ENCODE measurements at places on chromosomes 2 and 18. TPM values are rescaled to one million over a fixed set of nuclear protein-coding genes. Genes with fewer than 3 reads are reported as not detected.

GRCh38 chr2:196163285-196163684 lies 8.1 kb downstream of the STK17B start:
- DNase-seq = no peak

DNA sequence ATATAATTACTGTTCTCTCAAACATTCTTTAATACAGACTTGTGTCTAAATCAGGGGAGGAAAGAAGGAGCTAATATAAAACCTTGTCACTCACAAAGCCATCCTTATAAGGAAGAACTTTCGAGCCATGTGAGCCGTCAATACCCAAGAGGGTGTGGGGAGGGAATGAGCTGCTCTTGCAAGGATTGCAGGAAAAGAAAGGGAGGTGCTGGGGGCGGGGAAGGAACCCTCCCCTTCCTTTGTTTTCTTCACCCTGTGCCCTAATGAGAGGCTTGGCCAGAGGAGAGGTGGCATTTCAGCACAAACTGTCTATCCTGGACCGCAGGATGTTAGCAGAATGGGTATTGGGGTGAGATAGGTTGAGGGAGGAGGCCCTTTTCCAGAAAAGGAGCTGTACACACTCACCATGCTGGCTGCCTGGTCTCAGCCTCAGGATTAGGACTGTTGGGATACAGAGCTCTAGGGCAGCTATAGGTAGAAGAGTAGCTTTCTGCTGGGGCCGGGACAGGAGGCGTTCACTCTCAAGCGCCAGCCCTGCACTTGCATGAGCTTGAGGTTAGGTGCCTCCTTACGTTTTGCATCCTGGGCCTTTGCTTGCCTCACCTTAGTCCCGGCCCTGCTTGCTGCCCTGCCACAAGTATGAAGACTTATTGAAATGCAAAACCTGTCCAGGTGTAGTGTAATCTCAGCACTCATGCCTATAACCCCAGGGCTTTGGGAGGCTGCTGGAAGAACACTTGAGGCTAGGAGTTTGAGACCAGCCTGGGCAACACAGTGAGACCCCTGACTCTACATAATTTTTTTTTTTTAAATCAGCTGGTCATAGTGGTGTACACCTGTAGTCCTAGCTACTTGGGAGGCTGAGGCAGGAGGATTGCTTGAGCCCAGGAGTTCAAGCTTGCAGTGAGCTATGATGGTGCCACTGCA lies 190.5 kb downstream of the LOXHD1 start:
- no peak for DNase-seq

DNA sequence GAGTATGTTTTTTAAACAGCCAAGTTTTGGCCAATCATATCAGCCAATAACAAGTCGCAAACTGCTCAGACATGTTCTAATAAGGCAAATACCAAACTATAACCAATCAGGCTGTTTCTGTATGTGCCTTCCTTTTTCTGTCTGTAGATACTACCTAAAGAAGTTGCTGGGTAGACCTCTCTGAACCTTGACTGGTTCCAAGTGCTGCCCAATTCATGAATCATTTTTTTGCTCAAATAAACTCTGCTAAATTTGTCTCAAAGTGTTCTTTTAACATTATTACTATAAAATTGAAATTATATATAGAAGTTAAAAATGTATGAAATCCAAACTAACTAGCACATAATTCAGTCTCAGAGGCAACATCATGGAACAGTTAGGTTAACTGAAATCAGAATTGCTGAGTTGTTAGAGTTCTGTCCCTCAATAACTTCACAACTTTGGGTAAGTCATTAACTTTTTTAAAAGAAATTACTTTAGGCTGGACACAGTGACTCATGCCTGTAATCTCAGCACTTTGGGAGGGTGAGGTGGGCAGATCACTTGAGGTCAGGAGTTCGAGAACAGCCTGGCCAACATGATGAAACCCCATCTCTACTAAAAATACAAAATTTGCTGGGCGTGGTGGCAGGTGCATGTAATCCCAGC lies 4.9 kb upstream of the TTC21B start:
- no peak for DNase-seq

DNA sequence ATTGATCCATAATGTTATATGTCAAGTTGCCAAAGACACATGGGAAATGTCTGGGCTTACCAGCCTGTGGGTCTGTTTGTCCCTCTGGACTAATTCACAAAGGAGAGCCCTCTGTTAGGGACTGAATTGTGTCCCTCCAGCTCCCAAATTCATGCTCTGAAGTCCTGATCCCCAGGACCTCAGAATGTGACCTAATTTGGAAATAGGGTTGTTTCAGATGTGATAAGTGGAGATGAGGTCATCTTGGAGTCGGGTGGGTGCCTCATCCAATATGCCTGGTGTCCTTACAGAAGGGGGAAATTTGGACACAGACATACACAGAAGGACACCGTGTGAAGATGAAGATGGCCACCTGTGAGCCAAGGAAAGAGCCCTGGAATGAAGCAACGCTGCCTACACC lies 41.4 kb upstream of the ROCK2 start:
- DNase-seq = no peak

DNA sequence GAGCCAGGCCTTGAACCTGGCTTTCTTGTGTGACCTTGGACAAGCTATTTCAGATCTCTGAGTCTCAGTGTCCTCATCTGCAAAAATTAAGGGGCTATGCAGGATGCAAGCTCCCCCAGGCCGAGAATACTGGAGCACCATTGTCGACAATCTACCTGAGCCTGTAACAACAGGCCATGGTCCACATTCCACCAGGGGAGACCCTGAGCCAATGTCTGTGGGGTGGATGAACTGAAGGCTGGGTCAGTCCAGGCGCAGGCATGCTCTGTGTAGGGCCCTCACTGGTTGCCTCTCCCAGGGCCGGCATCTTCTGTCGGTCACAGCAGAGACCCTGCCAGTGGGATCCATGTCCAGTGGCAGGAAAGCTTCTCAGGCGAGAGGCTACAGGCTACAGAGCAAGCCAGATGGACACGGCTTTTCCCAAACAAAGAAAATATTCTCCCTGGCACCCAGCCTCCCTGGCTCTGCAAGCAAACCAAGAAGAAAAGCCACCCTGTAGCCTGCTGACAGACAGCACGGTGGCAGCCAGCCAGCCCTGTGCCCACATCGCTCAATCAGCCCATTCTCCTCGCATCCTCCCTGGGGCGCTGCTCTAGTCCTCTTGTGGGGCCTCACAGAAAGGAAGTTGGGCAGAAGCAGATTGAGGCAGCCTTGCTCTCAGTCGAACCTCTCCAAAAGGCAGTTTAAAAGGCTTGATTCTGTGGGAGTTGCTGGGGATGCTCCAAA lies 48.7 kb upstream of the FZD7 start:
- no peak for DNase-seq

DNA sequence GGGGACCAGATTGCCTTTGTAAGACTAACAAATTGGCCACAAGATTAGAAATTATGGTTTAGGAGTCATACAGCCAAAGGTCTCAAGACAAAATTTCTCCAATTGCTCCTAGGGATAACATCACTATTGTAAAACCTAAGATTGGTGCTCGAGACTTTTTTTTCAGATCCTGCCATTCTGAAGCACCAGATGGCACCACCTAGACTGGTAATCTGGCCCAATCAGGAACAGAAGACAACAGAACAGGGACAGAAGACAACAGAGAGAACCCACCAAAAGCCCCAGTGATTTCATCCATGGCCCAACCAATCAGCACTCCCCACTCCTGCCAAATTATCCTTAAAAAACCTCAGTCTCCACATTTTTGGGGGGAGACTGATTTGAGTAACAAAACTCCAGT lies 66.8 kb downstream of the LINC00305 start:
- DNase-seq = no peak

- DNase-seq = no peak
These were observed 456.5 kb upstream of the SOX11 start for GRCh38 chr2:5235701-5236100.

DNA sequence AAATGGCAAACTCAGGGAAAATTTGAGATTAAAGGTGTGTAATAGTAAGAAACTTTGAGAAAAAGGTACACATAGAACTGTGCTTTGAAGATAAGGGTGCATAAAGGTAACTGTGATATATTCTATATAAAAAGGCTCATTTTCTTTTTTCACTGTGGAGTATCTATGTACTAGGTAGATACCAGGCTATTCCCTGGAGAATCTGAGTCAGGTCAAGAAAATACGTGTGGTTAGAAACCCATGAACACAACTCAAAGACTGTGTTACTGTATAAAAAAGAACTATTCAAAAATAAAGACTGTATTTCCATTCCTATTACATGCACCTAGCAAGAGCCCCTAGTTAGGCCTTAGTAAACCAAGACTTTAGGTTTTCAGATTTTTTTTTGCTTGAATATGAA lies 100.1 kb upstream of the GRB14 start:
- no peak for DNase-seq

- DNase-seq = no peak
These were observed 180.0 kb upstream of the CXCR4 start for GRCh38 chr2:136297994-136298393.

- DNase-seq = no peak
These were observed 340 bp downstream of the SLC40A1 start for GRCh38 chr2:189580241-189580651.

- DNase-seq = no peak
These were observed 162.6 kb upstream of the FN1 start for GRCh38 chr2:215598376-215598975.

GRCh38 chr2:192053921-192054320 lies 140.8 kb downstream of the TMEFF2 start:
- DNase-seq = no peak

DNA sequence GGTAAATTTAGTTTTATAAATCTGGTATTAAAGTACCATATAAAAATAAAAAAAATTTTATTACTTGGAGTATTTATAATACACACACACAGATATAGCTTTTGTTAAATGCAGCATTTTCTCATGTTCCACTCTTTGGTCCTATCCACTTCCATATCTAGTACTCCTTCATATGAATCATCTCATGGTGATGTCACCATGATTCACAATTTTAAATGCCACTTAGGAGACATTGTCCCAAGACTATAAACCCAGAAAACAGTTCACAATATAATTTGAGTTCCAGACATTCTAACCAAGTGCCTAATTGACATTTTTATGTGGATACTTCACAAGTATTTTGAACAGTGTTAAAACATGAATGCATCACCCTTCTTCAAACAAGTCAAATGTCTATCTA lies 1398.3 kb downstream of the DSC3 start:
- DNase-seq = no peak

The RASGRP3 gene
- polyA plus RNA-seq = 20.5 TPM

The SFT2D3 gene
- not detected for polyA plus RNA-seq

The PRKAG3 gene
- polyA plus RNA-seq = 0.07 TPM

The RGPD5 gene
- 19.9 TPM for polyA plus RNA-seq

The CFC1 gene
- not detected for polyA plus RNA-seq

The SRSF7 gene
- polyA plus RNA-seq = 259 TPM

Data from left renal cortex interstitium (tissue), 4 donors.